MV-4-11 (cell line): ENCODE measurements at places on chromosomes 3 and 15.

- no peak for DNase-seq
These were observed 293.0 kb upstream of the ATP11B start for GRCh38 chr3:182500289-182500688.

- DNase-seq = no peak
These were observed 20.9 kb downstream of the SSUH2 start for GRCh38 chr3:8623741-8624140.

DNA sequence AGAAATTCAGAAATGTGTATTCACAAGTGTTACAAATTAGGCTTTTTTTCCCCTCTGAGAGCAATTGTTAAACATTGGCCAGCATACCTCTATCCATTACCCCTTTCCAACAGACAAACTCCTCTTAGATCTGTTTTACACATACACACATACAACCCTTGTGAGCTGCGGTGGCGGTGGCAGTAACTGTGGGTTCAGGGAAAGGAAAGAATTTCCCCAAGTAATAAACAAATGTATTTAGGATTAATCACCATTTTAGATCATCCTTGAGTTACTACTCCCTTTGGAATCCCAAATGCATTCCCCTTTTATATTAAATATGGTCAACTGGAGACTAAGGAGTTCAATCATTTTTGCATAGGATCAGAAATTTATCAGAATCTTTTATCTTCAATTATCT is 667.0 kb downstream of the FHIT start:
- no peak for DNase-seq

DNA sequence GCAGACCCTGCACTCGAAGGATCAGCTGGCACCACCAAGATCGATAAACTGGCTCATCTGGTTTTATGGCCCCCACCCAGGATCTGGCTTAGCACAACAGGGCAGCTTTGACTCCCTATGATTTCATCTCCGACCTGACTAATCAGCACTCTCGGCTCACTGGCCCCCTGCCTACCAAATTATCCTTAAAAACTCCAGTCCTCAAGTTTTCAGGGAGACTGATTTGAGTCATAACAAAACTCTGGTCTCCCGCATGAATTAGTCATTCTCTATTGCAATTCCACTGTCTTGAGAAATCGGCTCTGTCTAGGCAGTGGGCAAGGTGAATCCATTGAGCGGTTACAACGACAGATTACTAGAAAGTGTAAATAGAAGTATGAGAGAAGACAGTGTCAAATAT is 521.9 kb upstream of the RGMA start:
- DNase-seq = no peak
